ENCODE measurements at places on chromosomes 16 and 17. TPM values are rescaled to one million over a fixed set of nuclear protein-coding genes. Genes with fewer than 3 reads are reported as not detected.

Gene MYH4
- not detected for total RNA-seq

DNA sequence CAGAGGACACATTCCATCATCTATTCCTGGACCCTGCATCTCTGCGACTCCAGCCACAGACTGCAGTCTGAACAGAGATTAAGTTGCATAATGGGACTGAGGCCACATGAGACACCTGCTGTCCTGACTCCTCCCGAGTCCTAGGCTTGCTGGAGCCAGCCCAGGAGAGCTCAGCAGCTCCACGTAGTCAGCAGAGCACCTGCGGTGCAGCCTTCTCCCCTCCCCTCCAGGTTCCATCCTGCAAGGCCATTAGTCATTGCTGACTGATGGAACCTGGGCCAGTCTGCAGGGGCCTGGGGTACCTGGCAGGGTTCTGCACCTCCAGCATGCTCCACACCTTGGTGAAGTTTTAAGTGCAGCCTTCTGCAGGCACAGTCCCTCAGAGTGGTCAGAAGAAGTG lies 76.7 kb downstream of the PLD6 start:
- DNase-seq, result no peak

DNA sequence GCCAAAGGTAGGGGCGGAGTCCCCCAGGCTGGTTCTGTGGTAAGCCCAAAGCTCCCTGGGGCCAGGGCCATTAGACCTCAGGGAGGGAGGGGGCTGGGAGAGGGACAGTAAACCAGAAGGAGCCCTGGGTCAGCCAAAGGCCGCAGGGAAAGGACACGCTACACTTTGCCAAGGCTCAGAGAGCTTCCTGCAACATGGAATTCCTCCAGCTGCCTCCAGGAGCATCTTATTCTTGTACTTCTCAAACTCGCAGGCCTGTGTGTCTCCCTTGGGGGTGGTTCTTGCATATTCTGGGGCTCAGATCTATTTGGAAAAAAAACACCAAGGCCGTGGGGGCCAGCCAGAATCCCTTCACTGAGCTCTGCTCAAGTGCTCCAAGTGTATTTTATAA lies 25.1 kb downstream of the AKAP1 start:
- no peak for DNase-seq

DNA sequence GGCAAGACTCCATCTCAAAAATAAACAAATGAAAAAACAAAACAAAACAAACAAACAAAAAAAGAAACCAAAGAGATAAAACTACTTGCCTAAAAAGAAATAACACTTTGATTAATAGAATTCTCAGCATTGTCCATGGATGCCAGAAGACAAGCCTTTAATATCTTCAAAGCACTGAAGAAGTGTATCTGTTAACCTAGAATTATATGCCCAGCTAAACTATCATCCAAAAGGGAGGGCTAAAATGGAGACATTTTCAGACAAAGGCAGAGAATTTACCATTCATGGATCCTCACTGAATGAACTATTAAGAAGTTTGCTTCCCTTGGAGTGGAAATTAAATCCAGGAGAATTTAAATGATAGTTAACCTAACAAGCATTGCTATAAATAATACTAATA lies 130.1 kb upstream of the SEC14L1 start:
- no peak for DNase-seq

Gene GPR179
- not detected for total RNA-seq

Gene CACNG5
- not detected for total RNA-seq

DNA sequence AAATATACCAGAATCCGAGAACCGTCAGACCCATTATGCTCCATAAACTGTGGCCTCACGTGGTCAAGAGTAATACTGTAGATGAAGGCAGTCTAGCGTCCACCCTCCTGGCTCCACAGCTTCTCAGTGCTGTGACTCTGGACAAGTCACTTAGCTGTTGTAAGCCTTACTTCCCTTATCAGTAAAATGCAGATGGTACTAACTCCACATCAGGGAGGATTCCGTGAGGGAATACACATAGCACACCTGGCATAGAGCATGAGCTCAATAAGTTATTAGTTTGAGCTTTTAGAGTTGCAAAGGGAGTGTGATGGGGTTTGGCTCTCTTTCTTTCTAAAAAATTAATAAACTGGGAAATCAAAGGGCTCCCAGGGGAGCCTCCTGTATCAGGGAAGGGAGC lies 49.9 kb downstream of the CDYL2 start:
- DNase-seq, result no peak

Gene NMRAL1
- total RNA-seq, result 28.6 TPM

DNA sequence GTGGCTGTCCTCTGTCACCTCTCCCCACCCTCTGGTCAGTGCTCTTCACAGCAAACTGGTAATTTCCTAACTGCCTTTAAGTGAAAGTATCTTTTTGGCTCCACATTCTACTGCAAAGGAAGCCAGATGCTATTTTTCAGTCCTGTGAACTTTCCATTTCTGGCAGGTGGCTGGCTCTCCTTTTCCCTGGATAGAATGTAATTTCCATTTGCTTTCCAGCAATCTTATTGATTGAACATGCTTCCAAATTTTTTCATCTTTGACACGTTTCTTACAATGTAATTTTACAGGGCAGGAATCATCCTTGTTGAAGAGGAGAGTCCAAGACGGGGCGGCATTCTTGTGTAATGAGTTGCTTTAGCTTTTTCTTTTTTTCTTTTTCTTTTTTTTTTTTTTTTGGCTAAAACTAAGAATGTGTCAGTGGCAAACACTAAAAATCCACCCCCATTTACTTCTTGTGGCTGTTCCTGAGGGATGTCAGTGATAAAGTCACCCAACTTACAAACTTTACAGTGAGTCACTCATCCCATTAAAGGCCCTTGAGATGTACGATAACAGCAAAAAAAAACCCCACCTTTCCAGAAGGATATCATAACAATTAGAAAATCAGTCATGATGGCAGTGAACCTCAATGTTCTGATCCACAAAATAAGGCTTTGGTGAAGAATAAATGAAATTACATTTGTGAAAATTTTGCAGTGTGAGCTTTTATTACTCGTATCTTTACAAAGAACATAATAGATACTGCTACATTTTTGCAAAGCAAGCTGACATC lies 29.4 kb upstream of the PRKCA start:
- no peak for DNase-seq

DNA sequence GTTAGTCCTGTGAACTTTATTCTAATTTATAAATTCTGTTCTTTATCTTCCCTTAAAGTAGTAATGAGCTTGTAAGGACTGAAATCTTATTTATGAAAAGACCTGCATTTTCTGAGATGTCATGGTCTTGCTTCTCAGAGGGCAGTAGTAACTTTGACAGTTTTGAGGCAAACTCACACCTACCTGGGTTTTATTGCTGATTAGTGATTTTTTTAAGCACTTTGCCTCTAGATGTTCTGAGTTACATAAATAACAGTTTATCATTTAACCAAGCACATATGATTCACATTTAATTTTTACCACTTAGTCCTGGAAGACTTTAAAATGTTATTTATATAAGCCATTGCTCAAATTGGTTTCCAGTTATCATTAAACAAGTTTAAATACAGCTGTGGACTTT lies 10.7 kb downstream of the DUSP14 start:
- DNase-seq, result no peak

Gene CDH8
- total RNA-seq, result not detected

Gene TBC1D3B
- 1.5 TPM for total RNA-seq

DNA sequence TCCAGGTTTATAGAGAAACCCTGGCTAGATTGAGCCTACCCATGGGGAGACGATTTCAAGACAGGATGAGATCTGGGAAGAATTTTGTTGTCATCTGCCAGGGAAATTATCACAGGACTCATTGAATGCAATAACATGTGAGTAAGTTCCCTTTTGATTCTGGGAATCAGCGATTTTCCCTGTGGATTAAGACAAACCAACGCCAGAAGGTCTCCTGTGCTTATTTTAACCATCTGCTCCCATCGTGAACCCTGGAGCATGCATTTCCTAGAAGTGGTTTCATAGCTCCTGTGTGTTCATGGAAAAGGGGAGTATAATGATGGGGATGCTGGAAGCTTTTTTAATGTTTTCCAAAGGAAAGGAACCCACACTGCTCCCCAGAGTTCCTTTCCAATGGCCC lies 21.0 kb upstream of the ARHGAP44 start:
- DNase-seq, result no peak

DNA sequence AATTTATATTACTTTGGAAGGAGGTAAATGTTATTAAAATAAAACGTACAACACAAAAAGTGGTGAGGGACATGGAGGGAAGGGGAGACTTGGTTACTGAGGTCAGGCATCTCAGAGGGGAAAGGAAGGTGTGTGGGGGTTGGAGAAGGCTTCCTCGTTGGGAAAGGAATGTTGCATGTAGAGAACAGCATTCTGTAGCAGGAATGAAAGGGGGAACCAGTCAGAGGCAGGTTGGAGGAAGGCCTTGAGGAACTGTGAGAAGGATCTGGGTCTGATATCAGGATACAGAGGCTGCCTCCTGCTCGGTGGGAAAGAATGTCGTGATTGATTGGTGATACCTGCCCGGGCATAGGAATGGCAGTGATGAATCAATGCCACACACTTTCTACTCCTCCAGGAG lies 103.3 kb upstream of the ZFHX3 start:
- DNase-seq, result no peak

Gene ABCA10
- total RNA-seq, result 1.5 TPM

DNA sequence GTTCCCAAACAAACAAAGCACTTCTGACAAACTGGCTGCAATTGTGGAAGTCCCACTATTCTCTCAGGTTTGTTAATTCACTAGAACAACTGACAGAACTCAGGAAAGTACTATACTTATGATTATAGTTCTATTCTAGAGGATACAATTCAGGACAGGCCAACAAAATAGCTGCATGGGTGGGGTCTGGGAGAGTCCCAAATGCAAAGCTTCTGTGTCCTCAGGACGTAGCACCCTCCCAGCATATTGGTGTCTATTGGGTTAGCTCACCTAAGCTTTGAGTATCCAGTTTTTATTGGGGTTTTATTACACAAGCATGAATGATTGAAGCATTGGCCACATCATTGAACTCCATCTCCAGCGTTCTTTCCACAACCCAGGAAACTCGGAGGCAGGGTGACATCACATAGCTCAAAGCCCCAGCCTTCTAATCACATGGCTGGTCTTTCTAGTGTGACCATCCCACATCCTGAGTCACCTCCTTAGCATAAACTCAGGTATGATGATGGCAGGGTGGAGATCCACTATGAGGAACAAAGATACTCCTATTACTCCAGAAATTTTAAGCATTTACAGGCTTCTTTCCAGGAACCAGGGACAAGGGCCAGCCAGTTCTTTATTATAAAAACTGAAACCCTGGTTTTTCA lies 43.9 kb upstream of the CCNF start:
- DNase-seq, result no peak

DNA sequence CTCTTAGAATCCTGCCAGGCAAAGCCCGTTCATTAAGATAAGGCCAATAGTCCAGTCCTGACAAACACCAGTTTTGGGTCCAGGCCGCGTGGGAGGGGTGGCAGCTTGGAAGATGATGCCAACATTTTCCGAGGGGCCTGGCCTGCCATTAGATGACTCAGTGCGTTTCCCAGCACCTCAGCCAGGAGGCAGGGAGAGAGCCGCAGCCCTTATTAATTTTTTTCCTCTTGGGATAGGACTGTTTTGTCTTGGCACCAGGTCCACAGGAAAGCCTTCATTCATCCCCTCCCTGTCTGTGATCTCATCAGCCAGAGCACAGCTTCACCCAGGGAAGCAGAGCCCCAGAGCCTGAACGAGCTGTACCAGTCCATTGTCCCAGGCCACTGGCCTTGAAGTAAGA lies 4.7 kb upstream of the NDEL1 start:
- no peak for DNase-seq

Gene NTN1
- 0.14 TPM for total RNA-seq

Gene NRN1L
- 2.9 TPM for total RNA-seq

- DNase-seq, result no peak
Measured at GRCh38 chr16:17403859-17404545, 66.8 kb downstream of the XYLT1 start.

DNA sequence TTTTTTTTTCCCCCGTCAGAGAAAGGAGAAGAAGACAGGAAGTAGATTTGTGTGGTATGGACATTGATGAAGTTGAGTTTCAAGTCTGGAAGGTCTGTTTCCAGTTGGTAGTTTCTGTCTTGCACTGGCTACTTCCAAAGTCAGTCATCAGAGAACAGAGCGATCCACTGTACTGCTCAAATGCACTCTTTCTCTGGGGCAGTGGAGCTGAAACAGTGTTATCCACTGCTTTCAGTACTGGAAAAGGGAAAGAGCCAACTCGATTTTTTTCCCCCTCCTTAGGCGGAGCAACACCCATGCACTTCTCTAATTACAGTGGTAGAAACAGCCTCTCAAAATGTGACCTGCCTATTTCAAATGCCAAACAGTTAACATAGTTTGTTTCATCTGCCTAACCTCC lies 7.4 kb downstream of the PRKCA start:
- DNase-seq, result no peak
